Activated CD4-positive, alpha-beta memory T cell treated with anti-CD3 and anti-CD28 coated beads for 36 hours (primary cell): ENCODE measurements at places on chromosomes 16 and 17. TPM values are rescaled to one million over a fixed set of nuclear protein-coding genes. Genes with fewer than 3 reads are reported as not detected.

- H3K4me3 ChIP-seq = no peak overlapping the region
- no peaks in the 10 kb centered on the region for H3K36me3 ChIP-seq
- peaks cover 12% of the 10 kb centered on the region for H3K27me3 ChIP-seq
- DNase-seq = no peak
- H3K4me1 ChIP-seq = no peaks in the 10 kb centered on the region
Observed at GRCh38 chr16:3113765-3114479, 1.5 kb downstream of the ZNF205 start.

DNA sequence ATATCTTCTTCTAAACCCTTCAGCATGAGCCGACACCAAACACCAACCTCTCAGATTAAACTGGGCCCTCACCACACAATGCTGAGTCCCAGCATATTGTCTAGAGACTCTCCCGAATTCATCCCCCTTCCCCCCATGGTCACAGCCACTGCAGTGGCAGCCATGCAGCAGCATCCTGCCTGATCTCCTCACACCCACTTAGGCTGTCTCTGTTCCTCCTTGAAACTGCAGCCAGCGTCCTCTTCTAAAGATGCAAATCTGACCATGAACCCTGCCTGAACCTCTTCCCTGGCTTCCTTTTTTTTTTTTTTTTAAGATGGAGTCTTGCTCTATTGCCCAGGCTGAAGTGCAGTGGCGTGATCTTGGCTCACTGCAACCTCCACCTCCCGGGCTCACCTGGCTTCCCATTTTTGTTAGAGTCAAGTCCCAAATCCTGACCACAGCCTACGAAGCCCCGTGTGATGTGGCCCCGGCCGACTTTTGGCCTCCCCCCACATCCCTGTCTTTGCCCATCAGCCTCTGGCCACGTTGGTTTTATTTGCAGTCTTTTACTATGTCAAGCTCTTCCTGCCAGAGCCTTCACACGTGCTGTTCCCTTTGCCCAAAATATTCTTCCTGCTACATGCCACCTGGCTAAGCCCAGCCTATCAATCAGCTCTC is 2.8 kb downstream of the FA2H start:
- no peak for DNase-seq
- H3K36me3 ChIP-seq = no peaks in the 10 kb centered on the region
- no peak overlapping the region for H3K4me3 ChIP-seq

DNA sequence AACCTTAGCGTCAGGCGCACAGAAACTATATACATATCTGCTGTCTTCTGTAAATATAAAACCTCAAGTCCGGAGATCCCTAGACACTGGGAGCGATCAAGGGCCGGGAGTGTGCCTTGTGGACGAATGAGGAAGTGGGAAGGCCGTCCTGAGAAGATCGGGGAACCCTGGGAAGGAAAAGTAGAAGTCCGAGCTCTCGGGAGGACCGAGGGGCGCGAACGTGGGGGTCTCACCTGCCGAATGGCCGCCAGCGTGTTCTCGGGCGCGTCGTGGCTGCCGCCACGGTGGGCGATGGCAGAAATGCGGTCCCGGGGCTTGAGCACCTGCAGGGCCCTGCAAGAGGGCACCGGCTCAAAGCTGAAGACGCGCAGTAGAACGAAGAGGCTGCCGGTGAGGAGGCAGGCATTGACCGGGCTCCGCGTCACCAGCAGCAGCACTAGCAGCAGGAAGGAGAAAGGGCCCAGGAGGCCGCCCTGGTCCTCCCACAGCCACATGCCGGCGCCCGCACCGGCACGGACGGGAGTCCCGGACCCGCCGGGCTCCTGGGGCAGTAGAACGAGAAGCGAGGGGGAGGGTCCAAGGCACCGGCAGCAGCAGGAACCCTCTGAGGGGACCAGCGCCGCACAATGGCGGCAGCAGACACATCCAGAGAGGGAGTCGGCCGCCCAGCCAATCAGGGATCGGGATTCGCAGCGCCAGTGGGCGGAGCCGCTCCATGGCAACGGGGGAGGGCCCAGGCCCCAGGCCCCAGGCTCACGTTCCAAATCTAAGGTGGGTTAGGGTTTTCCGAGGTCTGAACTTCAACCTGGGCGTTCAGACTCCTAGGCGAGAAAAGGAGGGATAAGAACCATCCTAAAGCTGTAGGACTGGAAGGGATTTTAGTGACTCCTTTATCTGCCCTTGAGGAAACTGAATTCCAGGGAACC is at the start of gene GDE1:
TSS of gene GDE1 (minus strand) at position 628 of the 926 bp plus-strand sequence. CDS start at position 494, 134 bp downstream.
- H3K27ac ChIP-seq = peak within 1 kb of the TSS; percentile 75
- peak within 1 kb of the TSS; percentile 90 for H3K4me3 ChIP-seq
- no peaks in the 10 kb centered on the region for H3K27me3 ChIP-seq
- peaks cover 12% of the 10 kb centered on the region for H3K36me3 ChIP-seq
- peaks cover 48% of the 10 kb centered on the region for H3K4me1 ChIP-seq
- peak; percentile 96 for DNase-seq

- H3K36me3 ChIP-seq = peaks cover 4% of the 10 kb centered on the region
- DNase-seq = peak; percentile 70
- peaks cover 2% of the 10 kb centered on the region for H3K27me3 ChIP-seq
- H3K27ac ChIP-seq = peak overlapping the region; percentile 66
Observed at GRCh38 chr17:7042501-7043181, 1.3 kb downstream of the SLC16A11 start.

GRCh38 chr17:75595284-75595919 is 7.8 kb downstream of the MYO15B start:
- H3K27me3 ChIP-seq = no peaks in the 10 kb centered on the region
- DNase-seq = no peak
- H3K27ac ChIP-seq = no peak overlapping the region
- H3K36me3 ChIP-seq = no peaks in the 10 kb centered on the region

DNA sequence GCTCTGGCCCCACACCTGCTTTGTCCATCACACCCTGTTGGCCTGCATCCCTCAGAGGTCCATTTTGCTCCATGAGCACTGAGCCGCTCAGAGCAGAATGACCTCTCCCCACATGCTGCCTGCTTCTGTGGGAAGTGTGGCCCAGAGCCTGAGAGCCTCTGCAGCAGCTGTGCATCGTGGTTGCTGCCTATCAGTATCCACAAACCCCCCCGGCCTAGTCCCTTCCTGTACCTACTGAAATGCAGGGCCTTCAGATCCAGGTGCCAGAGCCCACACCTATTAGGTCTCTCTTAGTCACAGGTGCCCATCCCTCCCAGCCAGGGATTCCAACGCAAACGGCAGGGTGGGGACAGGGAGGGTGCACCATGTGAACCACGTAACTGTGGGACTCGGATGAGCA is 16.6 kb upstream of the TRPV3 start:
- H3K4me1 ChIP-seq = no peaks in the 10 kb centered on the region
- no peak overlapping the region for H3K4me3 ChIP-seq

GRCh38 chr17:56545930-56546329 is 47.6 kb upstream of the NOG start:
- H3K27ac ChIP-seq = no peak overlapping the region
- no peaks in the 10 kb centered on the region for H3K4me1 ChIP-seq
- H3K27me3 ChIP-seq = peaks cover 14% of the 10 kb centered on the region

GRCh38 chr17:19341641-19342610 is 20.6 kb downstream of the B9D1 start:
- no peaks in the 10 kb centered on the region for H3K36me3 ChIP-seq
- H3K27me3 ChIP-seq = peaks cover 11% of the 10 kb centered on the region
- no peak overlapping the region for H3K4me3 ChIP-seq
- H3K4me1 ChIP-seq = no peaks in the 10 kb centered on the region

DNA sequence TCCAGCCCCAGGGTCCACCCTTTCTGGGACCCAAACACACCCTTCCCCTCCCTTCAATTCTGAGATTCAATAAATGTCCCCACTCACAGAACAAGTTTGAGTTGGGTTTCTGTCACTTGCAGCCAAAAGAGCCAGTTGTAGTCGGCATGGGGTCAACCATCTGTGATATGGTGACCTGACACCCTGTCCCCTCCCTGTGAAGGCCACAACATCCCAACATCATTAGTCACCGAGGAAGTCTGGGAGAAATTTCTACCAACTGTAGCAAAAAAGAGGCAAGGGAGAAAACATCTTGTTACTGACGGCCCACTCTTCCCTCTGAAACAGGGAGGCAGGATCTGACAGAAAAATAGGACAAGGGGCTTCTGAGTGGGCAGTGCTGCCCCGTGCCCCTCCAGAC is 638 bp upstream of the LYZL6 start:
- DNase-seq = no peak
- no peak overlapping the region for H3K27ac ChIP-seq
- no peak overlapping the region for H3K4me3 ChIP-seq
- no peaks in the 10 kb centered on the region for H3K4me1 ChIP-seq
- no peaks in the 10 kb centered on the region for H3K27me3 ChIP-seq

DNA sequence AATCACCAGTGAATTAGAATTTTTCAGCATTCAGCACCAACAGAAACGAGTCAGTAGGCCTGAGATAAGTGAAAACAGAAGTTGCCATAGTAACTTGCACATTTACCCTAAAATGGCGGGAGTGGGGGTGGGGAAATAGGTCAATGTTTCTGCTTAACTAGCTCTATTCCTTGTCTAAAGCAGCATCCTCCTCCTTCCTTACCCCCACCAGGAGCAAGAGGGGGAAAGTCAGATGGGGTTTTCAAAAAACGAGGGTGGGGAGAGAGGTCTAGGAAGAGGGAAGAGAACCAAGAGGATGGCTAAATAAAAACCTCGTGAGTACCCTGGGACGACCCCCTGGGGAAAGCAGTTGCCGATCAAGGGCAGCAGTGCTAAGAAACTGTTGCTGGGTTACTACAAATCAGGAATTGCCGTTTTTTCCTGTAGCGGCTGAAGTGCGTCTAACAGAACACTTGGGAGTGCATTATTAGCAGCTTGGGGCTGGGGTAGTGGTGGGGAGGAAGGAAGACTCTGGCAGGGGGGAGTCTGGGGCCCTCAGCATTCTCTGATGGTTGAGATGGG is 34.4 kb upstream of the MNT start:
- peaks cover 26% of the 10 kb centered on the region for H3K36me3 ChIP-seq
- no peak for DNase-seq
- H3K27me3 ChIP-seq = no peaks in the 10 kb centered on the region
- H3K4me3 ChIP-seq = no peak overlapping the region
- peaks cover 13% of the 10 kb centered on the region for H3K4me1 ChIP-seq

DNA sequence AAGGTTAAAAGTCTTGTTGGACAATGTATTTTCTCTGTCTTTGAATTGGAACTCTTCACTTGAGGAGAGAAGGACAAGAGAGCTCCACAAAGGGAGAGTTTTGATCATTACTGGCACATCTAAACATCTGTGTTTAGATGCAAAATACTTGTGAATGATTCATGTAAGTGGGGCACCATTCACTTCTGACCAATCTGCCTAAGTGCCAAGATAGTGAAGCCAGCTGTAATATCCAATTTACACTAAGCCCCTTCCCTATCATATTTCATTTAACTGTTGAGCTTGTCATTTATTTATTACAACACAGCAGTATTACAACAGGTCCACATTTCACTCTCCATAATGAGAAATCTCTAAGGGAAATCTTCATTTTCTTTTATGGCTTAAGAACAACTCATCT is 832.3 kb upstream of the GOT2 start:
- no peaks in the 10 kb centered on the region for H3K4me1 ChIP-seq
- no peak overlapping the region for H3K27ac ChIP-seq
- no peaks in the 10 kb centered on the region for H3K27me3 ChIP-seq
- H3K36me3 ChIP-seq = no peaks in the 10 kb centered on the region
- DNase-seq = no peak

DNA sequence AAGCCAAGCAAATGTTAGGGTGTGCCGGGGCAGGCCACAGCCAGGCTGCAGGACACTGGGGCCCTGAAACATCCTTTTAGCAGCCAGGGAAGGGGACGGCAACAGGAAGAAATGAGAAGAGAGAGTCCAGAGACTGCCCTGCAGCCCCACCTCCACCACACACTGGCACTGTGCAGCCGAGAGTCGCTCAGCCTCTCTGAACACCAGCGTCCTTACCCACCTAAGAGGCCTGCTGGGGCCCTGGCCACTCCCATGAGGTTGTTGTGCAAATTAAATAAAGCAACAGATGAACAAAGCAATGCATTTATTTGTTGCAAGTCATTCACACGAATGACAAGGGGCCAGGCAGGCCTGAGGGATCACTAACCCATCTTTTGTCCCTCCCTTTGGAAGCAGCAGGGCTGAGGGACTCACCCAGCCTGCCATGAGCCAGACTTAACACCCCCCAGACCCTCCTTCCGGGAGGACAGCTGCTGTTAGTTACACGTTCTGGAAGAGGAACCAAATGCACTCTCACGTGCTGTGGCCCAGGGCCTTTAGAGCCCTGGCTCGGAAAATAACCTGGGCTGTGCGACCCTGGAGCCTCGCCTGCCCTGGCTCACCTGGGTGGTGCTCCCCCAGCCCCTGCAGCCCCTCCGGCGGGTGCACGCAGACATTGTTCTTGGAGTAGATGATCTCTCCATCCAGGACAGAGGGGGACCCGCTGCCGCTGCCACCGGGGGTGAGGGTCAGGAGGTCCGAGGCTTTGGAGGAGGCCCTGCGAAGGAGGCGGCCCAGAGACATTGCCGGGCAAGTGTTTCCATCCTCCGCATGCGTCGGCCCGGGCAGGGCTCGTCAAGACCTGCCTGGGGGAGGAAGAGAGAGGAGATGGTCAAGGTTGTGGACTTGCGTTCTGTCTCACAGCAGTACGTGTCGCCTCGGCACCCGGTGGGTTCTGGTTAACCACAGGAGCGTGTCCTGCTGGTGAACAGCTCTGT is 22.6 kb downstream of the TBC1D16 start:
- no peaks in the 10 kb centered on the region for H3K4me1 ChIP-seq
- no peaks in the 10 kb centered on the region for H3K36me3 ChIP-seq
- no peak overlapping the region for H3K27ac ChIP-seq
- no peak for DNase-seq

- no peaks in the 10 kb centered on the region for H3K27me3 ChIP-seq
- no peaks in the 10 kb centered on the region for H3K36me3 ChIP-seq
- no peak for DNase-seq
- no peak overlapping the region for H3K4me3 ChIP-seq
- no peaks in the 10 kb centered on the region for H3K4me1 ChIP-seq
Observed at GRCh38 chr17:73939806-73940205, 263.7 kb upstream of the RPL38 start.

- peaks cover 7% of the 10 kb centered on the region for H3K27me3 ChIP-seq
- H3K4me1 ChIP-seq = no peaks in the 10 kb centered on the region
- H3K4me3 ChIP-seq = no peak overlapping the region
- DNase-seq = peak; percentile 46
- no peak overlapping the region for H3K27ac ChIP-seq
Observed at GRCh38 chr16:82456683-82457082, 170.1 kb upstream of the CDH13 start.

DNA sequence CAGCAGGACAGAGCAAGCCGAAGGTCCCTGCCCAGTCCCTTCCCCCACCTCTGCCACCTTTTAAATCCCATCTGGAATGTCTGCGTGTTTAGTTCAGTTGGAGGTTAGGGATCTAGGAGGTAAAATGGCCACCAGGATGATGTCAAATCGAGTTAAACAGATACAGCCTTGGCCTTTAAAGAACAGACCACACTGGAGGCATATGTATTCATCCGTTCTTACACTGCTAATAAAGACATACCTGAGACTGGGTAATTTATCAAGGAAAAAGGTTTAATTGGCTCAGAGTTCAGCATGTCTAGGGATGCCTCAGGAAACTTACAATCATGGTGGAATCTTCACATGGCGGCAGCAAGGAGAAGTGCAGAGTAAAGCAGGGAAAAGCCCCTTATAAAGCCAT is 167.8 kb upstream of the CACNG5 start:
- peaks cover 28% of the 10 kb centered on the region for H3K36me3 ChIP-seq
- DNase-seq = no peak
- peak overlapping the region; percentile 69 for H3K27ac ChIP-seq
- H3K27me3 ChIP-seq = no peaks in the 10 kb centered on the region
- peak overlapping the region; percentile 31 for H3K4me3 ChIP-seq
- peaks cover 81% of the 10 kb centered on the region for H3K4me1 ChIP-seq

- H3K4me3 ChIP-seq = no peak overlapping the region
- H3K27me3 ChIP-seq = no peaks in the 10 kb centered on the region
- no peaks in the 10 kb centered on the region for H3K36me3 ChIP-seq
Observed at GRCh38 chr17:11612956-11613355, 14.7 kb downstream of the DNAH9 start.

MEIOB gene
- not detected for total RNA-seq

KCTD19 gene
- total RNA-seq = 2.5 TPM

AGRP gene
- total RNA-seq = not detected

NXPH3 gene
- 0.10 TPM for total RNA-seq

PAM16 gene
- 52.8 TPM for total RNA-seq
